ENCODE measurements at places on chromosomes 6 and 20. TPM values are rescaled to one million over a fixed set of nuclear protein-coding genes. Genes with fewer than 3 reads are reported as not detected.

The POU3F2 gene
- 156 TPM for total RNA-seq

The PGBD1 gene
- total RNA-seq: 15.5 TPM

The IYD gene
- total RNA-seq: not detected

The HCRTR2 gene
- 13.3 TPM for total RNA-seq

The HMGCLL1 gene
- 45.2 TPM for total RNA-seq

The OR12D2 gene
- total RNA-seq: not detected

The ZKSCAN8 gene
- total RNA-seq: 22.9 TPM

The FAM120B gene
- total RNA-seq: 36.4 TPM

The HLA-DQB1 gene
- not detected for total RNA-seq

The TMEM170B gene
- total RNA-seq: 47.9 TPM

The EDN1 gene
- 3.4 TPM for total RNA-seq

The ADTRP gene
- 0.98 TPM for total RNA-seq

The NFATC2 gene
- 0.49 TPM for total RNA-seq

The SLC22A3 gene
- 3.0 TPM for total RNA-seq

The NKAPL gene
- total RNA-seq: 0.98 TPM

The BLOC1S5 gene
- total RNA-seq: 14.8 TPM

The HTR1E gene
- total RNA-seq: not detected

The ADGB gene
- 0.25 TPM for total RNA-seq

The SLC4A11 gene
- under 0.01 TPM for total RNA-seq

The HNF4A gene
- total RNA-seq: not detected
